ENCODE measurements at places on chromosomes 1 and 21.

DNA sequence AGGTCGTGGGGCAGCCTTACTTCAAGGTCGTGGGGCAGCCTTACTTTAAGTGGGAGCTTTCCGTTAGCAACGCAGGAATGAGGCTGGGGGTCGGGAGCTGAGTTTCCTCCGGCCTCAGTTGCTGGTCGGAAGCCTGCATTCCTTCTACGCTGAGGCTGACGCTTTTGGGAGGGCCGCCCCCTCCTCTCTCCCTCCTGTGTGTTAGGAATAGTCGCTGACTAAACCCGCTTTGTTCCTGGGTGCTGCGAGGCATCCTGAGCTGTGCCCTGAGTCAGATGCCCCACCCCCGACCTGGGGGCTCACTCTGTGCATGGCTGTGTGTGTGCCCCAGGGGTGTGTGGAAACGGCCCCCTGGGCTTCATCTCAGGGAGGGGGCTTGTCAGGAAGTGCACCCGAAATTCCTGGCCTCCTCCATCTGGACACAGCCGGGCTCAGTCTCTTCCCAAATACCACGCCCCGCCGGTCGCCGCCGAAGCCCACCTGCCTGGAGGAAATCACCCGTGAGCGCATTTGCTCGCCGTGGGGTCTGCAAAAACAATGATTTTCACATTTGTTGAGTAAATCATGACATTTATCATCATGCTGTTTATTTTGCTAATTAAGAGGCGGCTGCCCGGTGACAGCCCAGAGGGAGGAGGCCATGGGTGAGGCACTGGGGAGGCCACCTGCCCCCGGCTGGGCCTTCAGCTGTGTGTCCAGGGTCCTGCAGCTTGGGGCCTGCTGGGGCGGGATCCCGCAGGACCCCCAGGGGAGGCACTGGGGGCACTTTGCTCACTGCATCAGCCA lies 121.4 kb downstream of the PRDM16 start:
- no peak for DNase-seq

DNA sequence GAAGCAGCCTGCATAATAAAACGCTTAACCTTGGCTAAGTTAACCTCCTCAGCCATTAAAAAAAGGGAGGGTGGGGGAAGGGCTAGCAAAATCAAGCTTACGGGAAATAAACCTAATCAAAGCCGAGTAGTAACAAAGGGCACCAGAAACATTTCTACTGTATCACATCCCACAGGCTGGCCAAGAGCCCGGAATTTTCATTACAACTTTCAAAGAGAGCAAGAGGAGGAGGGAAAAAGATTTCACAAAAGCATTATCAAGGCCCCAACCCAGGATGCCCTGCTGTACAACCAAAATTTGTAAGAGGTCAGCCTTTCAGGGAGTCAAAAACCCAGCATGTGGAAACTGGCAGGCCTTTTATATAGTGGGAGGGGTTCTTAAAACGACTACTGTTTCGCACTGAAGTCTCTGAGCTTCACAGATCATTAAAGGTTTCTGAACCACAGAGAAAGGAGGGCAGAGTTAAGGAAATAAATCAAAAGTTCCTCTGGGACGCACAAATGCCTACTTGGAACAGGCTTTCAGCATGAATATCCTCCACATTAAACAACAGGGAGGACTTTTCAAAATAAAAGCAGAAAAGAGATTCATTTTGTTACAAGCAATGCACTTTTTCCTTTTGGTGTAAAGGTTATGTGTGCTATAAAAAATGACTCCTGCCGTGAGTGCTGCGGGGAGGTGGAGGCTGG lies 90.4 kb downstream of the SLC45A1 start:
- DNase-seq: no peak

- DNase-seq: no peak
Observed at GRCh38 chr1:163813251-163813650, 491.5 kb downstream of the NUF2 start.

- DNase-seq: no peak
Observed at GRCh38 chr1:52366517-52366827, 467 bp upstream of the CC2D1B start.

DNA sequence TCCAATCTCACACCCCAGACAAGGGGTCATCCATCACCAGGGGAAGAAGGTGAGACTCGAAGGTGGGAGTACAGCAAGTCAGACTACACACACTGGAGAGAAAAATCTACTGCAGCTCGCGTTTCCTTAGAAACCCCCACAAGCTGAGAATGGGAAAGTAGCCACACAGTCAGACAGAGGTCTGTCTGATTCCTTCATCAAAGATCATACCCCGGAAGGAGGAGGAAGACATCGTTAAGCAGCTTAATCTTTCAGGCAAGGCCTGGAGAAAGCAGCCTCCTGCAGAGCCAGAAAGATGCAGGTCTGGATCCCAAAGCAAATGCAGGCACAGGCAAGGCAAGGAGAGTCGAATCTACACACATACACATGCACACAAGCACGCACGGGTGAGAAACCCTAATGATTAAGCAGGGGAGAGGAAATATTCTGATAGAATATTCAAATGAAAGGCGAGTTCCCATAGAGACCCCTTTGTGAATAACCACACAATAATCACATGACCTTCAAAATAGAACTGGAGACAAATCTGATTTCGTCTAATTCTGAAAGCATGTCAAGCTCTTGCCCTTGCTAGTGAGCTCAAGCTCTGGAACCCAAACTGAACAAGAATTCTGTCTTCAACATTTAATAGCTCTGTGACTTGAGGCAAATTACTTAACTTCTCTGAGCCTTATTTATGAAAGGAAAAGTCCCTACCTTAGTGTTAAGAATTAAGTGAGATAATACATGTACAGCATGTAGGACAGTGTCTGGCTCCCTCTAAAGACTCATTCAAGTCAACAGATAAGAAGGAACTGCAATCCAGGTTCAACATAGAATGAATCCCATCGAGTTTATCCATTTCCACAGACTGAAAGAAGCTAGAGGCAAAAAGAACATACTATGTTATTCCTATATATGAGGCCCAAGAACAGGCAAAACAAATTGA lies 387.8 kb downstream of the OMA1 start:
- no peak for DNase-seq

DNA sequence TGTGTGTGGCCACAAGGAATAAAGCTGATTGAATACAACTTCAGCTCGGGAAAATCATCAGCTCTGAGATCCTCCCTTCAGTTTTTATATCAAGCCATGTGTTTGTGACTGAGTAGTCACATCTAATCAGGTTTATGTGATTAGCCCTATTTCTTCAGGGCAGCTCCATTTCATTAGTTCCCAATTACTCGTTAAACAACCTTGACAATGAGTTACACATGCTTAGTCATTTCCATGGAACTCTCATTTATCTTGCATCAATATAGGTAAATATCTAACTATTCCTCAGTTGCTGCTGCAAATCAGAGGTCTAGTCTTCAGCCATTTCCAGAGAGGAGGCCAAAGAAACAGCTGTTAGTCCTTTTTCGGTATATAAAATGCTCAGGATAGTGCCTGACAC lies 16.3 kb downstream of the CRB1 start:
- no peak for DNase-seq

- no peak for DNase-seq
Observed at GRCh38 chr1:36151845-36152203, 2.5 kb upstream of the TRAPPC3 start.

- no peak for DNase-seq
Observed at GRCh38 chr1:246971090-246971721, 36.7 kb downstream of the ZNF695 start.

GRCh38 chr1:20931930-20932436 lies 144.9 kb upstream of the HP1BP3 start:
- DNase-seq: no peak

DNA sequence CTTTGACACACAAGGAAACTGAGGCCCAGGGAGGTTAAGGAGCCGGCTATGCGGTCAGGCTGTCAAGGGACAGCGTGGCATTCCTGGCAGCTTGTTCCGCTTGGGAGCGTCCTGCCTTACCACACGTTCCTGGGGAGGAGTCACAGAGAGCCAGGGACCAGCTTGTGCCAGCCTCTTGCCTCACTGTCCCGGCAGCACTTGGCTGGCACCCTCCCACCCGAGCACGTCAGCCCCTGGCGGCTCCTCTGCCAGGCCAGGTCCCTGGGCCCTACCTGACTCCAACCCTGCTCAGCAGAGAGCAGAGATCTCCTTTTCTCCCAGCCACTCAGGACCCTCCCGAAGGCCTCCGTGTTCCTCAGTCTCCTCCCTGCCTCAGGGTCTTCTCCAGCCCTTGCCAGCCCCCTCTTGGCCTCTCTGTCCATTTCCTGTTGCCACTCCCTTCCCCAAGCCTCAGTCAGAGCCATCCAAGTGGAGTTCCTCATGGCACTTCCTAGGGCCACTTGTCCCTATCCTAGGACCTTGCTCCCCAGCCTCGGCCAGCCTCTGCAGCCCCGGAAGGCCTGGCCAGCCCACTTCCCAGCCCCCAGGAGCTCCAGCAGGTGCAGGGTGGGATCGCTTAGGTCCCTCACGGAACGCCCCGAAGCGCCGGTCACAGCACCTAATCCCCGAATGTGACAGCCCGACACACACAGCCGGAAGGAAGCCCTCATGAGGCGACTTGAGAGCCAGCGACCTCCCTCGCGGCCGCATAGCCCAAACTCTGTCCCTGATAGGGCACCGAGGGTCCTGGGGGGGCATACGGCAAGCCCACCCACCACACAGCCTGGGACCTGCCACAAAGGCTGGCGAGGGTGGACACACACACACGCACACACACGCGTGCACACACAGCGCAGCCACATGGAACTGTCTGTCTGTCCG lies 130.3 kb downstream of the CASZ1 start:
- DNase-seq: no peak

DNA sequence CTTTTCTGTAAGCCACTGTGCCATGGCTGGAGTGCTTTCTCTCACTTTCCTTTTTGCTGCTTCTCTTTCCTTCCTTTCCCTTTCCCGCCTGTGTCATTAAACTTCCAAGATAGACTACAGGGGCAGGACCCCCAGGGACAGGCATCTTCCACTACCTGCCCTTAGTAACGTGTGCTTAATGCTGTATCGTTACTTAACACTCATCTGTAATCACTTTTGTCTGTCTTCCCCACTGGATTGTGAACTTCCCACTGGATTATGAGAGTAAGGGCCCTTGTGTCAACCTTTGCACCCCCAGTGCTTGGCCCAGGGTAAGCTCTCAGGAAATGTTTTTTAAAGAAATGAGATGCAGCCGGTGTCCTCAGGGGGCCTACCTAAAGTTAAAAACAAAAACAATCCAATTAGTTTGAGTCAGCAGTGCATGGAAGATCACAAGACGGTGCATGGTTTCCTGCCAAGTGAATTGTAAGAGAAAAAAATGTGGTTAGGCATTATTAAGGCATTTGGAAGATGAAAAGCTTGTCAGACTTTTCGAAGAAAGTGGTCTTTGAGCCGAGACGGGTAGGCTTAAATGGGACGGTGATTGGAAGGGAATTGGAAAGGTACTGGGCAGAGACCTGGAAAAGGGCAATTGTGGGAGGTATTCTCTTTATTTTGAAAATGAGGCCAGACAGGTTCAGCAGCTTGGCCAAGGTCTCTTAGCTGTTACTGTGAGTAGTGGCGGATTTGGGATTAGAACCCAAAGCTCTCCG lies 958 bp downstream of the LYPLAL1 start:
- no peak for DNase-seq

DNA sequence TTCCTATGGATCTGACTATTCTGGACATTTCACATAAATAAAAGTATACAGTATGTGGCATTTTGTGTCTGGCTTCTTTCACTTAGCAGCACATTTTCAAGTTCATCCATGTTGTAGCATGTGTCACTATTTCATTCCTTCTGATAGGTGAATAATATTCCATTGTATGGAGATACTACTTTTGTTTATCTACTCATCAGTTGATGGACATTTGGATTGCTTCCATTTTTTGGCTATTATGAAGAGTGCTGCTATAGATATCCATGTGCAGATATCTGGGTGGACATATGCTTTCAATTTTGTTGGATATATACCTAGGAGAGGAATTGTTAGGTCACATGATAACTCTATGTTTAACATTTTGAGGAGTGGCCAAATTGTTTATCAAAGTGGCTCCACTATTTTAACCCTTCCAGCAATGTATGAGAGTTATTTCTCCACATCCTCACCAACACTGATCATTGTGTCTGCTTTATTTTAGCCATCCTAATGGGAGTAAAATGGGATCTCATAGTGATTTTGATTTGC lies 21.9 kb upstream of the MEF2D start:
- no peak for DNase-seq

GRCh38 chr1:47175227-47175934 lies 14.5 kb downstream of the PDZK1IP1 start:
- DNase-seq: no peak

DNA sequence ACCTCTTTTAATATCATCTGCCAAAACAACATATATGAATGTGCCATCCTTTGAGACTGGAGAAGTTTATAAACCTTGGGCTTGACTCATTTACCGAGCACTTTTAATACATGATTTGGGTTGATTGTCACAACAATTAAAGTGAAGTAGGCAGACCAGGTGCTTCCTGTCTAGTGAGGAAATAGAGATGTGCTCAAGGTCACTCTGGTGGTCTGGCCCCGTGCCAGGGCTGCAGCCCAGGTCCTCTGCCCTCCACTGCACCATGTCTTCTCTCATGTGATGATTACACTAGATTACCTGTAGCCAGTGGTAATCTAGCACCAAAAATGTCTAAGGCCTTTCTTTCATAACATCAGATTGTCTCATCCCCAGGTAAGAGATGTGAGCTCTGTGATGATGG lies 61.8 kb upstream of the LAMC2 start:
- DNase-seq: no peak

DNA sequence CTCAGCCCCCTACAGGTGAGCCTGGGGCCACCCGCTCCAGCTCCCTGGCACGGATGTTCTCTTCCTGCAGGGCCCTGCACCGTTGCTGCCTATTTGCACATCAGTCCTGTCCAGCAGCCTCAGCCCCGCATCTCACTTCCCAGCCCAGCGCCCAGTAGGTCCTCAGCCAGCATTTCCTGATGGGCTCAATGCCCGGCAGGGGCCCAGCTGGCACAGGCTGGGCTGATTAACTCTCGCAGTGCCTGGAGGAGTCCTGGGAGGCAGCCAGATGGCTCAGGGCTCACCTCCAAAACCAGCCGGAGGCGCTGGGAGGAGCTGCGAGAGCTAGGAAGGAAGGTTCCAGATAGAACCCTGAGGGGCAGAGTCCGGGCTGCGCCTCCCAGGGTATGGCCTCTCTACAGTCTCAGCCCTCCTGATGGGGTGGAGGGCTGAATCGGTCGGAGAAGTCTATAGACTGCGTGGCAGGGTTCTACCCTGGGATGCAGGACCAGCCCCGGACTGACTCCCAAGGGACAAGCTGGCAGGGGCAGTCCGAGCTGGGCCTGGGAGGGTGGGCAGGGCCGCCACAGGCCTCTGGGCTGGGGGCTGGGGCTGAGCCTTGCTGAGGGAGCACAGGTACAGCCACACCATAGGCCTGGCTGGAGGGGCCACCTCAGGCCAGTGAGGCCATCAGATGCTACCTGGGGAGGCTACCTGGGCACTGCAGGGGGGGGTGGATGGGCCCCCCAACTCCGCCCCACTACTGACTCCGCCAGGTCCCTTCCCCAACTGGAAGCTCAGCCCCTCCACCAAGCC lies 19.2 kb upstream of the CLSTN1 start:
- no peak for DNase-seq

DNA sequence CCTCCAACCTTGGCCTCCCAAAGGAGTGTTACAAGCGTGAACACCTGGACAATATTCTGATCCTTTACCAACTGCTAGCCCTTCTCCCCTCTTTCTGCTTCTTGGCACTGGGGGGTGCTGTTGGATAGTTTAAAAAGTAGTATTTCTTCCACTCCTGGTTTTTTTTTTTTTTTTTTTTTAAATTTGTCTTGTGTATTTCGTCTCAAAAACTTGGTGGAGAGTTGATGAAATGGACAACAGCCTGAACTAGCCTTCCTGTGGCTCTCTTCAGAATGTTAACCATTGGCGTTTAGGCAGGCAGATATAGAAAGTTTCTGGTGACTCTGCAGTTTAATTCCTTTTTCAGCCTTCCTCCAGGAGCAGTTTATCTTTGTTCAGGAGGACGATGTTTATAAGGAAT lies 69.7 kb upstream of the USP24 start:
- DNase-seq: no peak
